Activated T-helper 1 cell treated with Interleukin-2 at 50 U/mL for 16 hours (primary cell): ENCODE measurements at places on chromosomes 7 and 10.

GRCh38 chr10:118669020-118669791 lies 73.8 kb upstream of the PRLHR start:
- DNase-seq: no peak

DNA sequence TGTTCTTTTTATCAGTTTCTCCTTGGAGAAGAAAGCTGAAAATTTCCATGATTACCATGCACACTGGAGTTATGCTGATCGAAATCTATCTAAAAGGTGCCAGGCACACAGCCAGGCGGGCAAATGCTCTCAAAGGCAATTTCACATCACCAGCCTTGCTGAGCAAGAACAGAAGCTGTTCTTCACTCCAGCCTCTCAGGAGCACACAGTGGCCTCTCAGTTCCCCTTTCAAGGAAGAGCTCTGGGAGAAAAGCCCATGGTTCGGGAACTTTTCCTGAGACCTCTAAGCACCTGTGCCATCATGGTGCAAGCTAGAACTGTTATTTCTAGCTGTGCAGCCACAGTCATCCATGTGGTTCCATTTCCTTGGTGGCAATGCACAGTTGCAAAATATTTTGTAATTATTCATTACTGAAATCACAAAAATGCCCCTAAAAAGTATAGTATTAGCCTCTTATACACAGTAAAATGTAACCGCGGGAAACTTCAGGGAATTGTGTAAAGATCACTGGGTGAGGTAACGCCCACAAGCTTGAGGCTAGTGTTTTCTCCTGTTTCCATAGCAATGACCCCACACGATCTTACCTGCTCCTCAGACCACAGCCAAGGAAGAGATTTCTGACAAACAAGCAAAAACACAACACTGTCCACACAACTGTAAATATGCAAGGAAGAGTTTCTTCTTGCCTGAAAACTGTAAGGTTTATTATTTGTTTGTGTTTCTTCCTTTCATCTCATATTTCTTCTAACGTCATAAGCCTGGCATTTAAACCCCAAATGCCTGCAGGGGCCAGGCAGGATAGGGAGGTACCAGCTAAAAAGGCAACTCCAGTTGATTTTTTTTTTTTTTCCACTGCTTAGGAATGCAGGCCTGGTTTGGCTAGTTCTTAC lies 121.2 kb downstream of the FAM107B start:
- DNase-seq: no peak

- no peak for DNase-seq
These were observed 485 bp downstream of the ALOX5 start for GRCh38 chr10:45374350-45375052.

- no peak for DNase-seq
These were observed 72.2 kb downstream of the DAGLB start for GRCh38 chr7:6375348-6376101.

- no peak for DNase-seq
These were observed 5.6 kb upstream of the IFIT2 start for GRCh38 chr10:89296220-89296648.
